Mucosa of descending colon (tissue), 3 donors: ENCODE measurements at places on chromosomes 16 and 17. TPM values are rescaled to one million over a fixed set of nuclear protein-coding genes. Genes with fewer than 3 reads are reported as not detected.

Gene ACAP1
- total RNA-seq, result 9.2 TPM

Gene TNP2
- total RNA-seq, result not detected

Gene CIAO3
- 37.7 TPM for total RNA-seq

Gene CD7
- total RNA-seq, result 10.0 TPM

DNA sequence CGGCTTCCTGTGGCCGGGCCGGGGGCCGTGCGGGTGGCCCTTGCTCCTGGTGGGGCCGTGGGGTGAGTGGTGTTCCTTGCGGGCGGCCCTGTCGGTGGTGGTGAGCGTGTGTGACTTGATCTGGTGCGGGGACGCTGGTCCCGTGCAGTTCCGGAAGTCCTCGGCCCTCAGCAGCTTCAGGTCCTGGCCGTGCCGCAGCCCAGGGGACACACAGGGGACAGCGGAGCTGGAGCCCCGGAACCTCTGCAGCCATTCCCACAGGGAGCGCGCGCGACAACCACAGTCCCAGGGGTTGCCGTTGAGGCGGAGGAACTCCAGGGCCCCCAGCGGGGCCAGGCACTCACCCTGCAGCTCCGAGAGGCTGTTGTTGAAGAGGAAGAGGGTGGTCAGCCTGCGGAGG, 88.4 kb downstream of the RTN4RL1 start:
- no peak for DNase-seq

GRCh38 chr17:39191750-39192510, 5.5 kb downstream of the CACNB1 start:
- DNase-seq, result no peak

DNA sequence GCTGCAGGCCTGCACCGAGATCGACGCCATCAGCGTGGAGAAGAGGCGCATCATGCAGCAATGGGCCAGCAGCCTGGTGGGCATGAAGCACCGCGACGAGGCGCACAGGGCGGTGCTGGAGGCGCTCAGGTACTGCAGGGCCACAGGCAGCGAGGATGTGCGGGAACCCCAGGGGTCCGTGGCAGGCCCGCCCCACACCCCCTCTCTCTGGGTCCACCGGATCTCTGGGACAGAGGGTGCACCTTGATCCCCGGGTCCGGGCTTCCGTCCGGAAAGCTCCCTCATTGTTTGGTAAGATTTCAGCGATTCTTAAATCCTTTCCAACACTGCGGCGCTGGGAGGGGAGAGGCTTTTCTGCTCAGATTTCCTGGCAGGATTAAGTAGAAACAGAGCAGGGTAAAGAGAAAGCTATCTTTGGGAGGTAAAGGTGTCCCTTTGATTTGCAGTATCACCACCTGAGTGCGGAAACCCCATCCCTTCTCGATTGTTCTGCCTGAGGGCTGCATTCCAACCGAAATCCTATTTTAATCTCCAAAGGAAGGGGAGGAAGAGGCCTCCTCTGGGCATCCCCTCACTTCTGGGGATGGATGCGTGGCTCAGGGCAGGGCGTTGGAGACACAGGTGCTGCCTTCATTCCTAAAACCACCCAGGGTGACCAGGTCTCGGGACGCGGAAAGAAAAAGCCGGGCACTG, 29.2 kb downstream of the CCDC40 start:
- no peak for DNase-seq

DNA sequence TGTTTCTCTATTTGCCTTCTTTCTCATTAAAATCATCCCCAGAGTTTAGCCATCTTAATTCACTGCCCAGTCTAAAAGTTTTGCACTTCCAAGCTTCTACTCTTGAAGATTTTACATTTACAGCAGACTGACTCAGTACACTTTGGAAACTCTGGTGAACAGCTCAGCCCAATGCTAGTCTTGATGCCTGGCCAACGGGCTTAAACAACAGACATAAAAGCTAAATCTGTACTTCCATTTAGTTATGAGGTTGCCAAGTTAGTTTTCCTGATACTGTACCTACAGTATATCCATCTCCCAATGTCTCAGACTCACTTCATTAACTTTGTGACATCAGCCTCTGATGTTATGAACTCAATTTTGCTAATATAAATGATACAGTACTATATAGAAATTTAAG, 891.8 kb upstream of the SOX9 start:
- no peak for DNase-seq
